ENCODE measurements at places on chromosomes 1 and 21.

- DNase-seq = no peak
These were observed 335.0 kb upstream of the NFIA start for GRCh38 chr1:60747353-60747752.

DNA sequence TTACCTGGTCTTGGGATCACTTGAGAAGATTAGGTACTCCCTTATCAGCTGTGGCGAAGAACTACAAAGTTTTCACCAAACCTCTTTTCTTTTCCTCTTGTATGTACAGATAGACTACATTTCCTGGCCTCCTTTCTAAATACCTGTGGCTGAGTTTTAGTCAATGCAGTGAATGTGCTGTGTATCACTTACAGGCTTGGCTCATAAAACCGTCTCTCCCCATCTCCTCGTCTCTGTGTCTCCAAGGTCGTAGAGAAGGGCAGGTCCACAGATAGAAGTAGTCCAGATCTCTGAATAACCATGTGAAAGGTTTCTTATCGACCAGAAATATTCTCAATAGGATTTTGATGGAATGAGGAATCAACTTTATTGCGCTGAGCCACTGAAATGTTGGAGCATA, 9.0 kb upstream of the JUN start:
- no peak for DNase-seq

- DNase-seq = no peak
These were observed 6.2 kb upstream of the ERO1B start for GRCh38 chr1:236287757-236288619.

DNA sequence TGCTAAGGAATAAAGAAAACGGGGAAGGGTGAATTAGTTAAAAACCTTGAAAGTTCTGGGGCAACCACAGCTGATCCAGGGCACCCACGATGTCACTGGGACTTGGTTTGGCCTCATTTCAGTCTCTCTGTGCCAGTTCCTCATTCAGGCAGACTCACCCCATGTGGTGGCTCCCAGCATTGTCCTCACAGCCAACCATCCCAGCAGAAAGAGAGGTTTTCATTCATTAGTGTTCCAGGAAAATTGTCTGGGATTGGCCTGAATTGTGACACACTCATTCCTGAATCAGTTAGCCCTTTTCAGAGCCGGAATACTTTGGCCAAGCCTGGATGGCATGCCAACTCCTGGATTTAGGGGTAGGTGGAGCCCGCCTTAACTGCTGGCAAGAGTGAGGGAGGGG, 367.7 kb downstream of the PRDM2 start:
- no peak for DNase-seq

DNA sequence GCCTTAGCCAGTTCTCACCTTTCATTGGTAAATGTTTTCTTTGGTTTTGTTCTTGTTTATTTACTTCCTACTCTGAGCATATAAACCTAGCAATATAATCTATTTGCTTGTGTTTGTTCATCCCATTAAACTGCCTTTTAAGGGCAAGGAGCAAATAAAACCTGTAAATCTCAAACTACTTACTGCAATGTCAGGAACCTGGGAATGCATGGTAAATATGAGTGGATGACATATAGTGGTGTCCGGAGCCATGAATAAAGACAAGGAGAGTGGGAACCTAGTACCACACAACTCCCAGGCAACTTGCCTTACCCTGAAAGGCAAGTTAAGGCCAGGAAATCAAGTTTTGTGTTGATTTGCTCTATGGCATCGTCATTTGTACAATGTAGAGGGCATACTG, 1133.7 kb upstream of the NCAM2 start:
- no peak for DNase-seq

DNA sequence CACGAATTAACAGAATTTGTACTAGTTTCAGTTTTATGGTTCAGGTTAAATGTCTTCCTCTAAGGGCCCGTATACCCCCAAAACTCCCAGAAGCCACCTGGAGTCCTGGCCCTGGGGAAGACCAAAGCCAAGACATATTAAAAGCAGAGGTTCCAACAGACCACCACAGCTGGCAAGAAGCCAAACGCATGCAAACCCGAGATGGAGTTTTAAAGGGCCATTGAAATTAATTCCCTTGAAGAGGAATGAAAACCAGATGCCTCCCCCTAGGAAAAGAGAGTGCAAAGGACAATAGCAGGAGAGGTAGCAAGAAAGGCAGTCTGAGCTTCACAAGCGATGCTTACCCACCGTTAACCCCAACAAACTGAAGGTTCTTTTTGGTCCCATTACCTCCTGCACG, 48.1 kb downstream of the KANK4 start:
- no peak for DNase-seq

DNA sequence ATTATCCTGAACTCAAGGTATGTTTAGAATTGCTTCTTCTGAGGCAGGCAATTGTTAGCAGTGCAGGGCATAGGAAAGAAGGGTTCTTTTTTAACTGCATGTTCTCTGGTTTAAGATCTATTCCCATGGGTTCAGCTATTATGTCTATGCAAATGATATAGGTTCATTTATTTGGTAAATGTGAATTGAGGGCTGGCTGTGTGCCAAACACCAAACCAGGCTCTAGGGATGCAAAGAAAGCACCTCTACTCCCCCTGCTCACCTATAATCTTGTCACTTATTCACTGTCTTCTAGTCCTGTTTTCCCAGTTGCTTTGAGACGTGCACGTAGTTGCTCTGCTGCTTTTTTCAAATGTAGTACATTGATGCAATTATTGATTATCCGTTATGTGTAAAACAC, 691 bp upstream of the KIFAP3 start:
- peak; percentile 7 for DNase-seq

DNA sequence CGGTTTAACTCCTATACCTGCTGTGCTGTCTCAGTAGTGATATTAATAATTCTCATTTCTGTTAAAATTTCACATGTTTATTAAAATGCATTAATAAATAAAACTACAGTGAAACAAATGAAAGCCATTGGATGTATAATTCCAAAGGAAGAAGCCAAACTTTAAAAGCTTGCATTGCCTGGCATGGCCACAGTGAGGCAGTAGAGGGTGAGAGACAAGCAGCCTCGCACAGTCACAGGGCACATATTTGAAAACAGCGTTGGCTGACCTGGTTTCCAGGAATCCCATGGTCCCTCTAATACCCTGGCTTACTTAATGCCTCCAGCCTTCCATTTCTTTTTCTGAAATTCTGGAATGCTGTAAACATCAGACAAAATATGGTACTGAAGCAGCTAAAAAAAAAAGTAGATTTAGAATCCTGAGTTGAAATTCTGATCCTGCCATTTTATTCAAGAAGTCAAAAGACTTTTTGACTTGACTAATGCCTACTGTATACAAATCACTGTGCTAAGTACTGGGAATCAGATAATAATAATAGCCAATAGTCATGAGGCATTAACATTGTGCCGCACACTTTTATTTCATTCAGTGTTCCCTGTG, 6.7 kb upstream of the RNASEL start:
- peak; percentile 79 for DNase-seq

- no peak for DNase-seq
These were observed 20.3 kb downstream of the C2CD2 start for GRCh38 chr21:41933313-41934079.

GRCh38 chr1:5551274-5551975, 440.8 kb downstream of the NPHP4 start:
- DNase-seq = no peak

DNA sequence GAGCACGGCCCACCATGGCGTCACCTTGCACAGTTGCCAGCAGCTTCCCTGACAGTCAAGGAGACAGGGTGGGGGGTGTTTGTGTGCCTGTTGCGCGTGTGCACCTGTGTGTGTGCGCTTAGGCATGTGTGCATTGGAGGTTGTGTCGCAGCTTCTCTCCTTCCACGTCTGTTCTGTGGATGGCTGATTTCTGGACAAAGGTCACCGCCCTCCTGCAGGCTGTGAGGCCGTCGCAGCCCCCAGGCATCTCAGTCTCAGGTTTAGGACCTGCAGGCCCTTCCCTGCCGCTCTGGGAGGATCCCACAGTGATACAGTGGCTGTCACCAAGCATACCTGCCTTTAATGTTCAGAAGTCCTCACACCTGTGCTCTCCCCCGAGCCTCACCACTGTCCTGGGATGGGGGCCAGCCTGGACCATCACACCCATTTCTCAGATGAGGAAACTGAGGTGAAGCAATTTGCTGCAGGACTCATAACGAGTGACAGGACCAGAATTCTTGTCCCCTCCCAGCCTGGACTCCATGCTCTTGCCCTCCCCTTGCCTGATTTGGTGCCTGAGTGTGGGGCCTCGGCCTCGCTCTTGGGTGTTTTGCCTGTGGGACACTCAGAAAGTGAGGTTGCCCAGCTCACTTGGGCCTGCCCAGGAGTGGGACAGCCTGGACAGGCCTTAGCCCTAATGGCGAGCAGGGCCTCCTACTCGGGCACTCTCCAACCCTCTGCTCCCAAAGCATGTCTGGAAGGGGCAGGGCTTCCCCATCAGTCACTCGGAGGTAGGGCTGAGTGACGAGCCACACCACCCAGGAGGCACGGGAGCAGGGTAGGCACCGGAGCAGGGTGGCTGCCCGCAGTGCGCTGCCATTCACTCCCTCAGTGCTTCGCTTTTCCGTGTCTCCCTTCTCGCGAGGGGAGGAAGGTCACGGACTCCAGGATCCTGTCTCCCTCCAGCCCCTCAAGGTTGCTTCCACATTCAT, 22.6 kb downstream of the COQ8A start:
- DNase-seq = no peak

DNA sequence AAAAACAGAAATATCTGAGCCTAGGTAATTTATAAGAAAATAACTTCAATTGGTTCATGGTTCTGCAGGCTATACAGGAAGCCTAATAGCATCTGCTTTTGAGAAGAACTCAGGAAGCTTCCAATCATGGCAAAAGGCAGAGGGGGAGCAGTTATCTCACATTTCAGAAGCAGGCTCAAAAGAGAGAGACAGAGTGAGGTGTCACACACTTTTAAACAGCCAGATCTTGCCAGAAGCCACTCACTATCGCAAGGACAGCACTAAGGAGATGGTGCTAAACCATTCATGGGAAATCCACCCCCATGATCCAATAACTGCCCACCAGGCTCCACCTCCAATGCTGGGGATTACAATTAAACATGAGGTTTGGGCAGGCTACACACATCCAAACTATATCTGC, 25.5 kb downstream of the RGS18 start:
- DNase-seq = no peak

DNA sequence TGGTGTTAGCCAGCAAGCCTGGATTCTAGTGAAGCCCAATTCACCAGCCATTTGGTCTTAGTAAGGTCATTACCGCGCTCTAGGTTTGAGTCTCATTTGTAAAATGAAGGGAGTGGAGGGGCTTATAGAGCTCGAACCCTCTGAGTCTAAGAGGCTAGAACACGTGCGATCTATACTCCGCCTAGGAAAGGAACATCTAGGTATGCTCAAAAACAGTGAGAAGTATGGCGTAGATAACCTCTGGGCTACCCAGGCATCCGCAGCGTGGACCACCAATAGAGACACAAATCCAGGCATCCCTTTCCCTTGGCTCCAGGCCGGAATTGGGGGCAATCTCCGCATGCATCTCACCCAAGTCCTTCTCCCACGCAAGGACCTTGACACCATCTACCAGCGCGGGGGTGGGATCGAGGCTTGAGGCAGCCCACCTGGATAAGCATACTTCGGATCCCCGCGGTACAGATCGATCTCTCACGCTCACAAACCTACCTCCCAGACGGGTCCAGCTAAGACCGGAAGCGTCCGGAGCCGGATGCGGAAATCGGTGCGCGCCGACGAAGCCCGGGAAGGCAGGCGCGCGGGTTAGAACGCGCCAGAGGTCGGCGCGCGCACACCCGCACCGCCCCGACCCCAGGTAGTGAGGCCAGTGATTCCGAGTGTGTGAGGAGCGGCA, at the start of gene METTL25B:
Gene METTL25B, plus strand, starts transcription at position 544 of the 673 bp plus-strand sequence. CDS start 636 bp downstream, outside the sequence.
- peak; percentile 85 for DNase-seq

GRCh38 chr21:45086337-45086958, 12.1 kb downstream of the ADARB1 start:
- DNase-seq = no peak

GRCh38 chr1:159247266-159247665, 42.6 kb downstream of the ACKR1 start:
- DNase-seq = no peak

- no peak for DNase-seq
These were observed 16.4 kb downstream of the HTR1D start for GRCh38 chr1:23200883-23201282.

GRCh38 chr1:244869364-244869827, 5.1 kb upstream of the HNRNPU start:
- no peak for DNase-seq

GRCh38 chr1:97308131-97308530, 586.5 kb downstream of the PTBP2 start:
- no peak for DNase-seq

GRCh38 chr1:172990598-172991215, 60.0 kb downstream of the TNFSF18 start:
- no peak for DNase-seq

GRCh38 chr1:181647314-181648035, 164.2 kb downstream of the CACNA1E start:
- DNase-seq = no peak

- DNase-seq = no peak
These were observed 5.3 kb upstream of the ADAMTS5 start for GRCh38 chr21:26972192-26972591.

GRCh38 chr1:231037585-231038517, 2.2 kb downstream of the FAM89A start:
- DNase-seq = no peak

- DNase-seq = no peak
These were observed 126.8 kb upstream of the TNR start for GRCh38 chr1:175870217-175870616.

DNA sequence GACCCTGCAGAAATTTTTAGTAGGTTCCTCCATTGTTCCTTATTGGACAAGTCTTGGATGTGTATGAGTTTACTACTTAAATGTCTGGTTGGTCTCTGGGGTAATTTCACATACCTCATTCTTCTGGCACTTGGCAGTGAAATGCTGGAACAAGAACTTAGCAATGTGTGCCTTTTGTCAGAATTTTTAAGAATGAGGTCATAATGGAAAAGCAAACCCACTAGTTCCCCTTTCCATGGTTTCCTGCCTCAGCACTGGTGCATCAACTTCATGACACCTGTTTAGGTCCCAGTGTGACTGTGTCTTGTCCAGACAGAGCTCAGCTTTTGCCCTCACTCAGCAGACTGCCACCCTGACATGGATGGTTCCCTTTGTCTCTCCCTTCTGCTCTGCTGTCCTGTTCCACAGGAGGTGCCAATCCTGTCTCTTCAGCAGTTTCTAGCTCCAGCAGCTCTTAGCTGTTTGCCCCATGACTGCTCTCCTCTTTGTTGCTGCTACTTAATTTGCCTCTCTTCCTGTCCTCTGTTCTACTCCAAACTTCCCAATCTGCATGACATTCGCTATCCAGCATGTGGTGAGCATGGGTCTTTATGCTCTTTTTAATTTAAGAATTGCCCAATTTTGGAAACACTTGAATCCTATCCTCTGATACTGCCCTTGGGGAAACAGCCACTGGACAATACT, 135.6 kb downstream of the CYYR1 start:
- DNase-seq = no peak

DNA sequence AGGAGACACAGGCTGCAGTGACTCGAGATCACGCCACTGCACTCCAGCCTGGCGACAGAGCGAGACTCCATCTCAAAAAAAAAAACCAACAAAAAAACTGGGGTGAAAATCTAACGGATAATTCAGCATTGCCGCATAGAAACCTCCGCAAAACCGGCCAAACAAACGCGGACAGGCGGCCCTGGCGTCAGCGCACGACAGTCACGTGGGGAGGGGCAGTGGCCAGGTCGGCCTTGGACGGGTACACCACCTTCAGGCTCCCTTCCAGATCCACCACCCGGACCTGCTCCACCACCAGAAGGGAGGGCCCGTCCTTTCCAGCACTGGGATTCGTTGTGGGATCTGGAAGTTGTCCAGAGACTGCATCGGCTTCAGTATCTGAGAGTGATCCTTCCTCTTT, 8.4 kb downstream of the SMIM1 start:
- DNase-seq = no peak

Data from stimulated activated naive CD8-positive, alpha-beta T cell treated with anti-CD3 and anti-CD28 coated beads, Interleukin-15, Interleukin-2, amounts not matched to agents 100 U/mL and 50 U/mL, for 24 hours (primary cell).